Immature natural killer cell (primary cell): ENCODE measurements at places on chromosomes 16 and 17.
A peak's percentile ranks its signal among the peaks of the same experiment; 100 is the strongest.

DNA sequence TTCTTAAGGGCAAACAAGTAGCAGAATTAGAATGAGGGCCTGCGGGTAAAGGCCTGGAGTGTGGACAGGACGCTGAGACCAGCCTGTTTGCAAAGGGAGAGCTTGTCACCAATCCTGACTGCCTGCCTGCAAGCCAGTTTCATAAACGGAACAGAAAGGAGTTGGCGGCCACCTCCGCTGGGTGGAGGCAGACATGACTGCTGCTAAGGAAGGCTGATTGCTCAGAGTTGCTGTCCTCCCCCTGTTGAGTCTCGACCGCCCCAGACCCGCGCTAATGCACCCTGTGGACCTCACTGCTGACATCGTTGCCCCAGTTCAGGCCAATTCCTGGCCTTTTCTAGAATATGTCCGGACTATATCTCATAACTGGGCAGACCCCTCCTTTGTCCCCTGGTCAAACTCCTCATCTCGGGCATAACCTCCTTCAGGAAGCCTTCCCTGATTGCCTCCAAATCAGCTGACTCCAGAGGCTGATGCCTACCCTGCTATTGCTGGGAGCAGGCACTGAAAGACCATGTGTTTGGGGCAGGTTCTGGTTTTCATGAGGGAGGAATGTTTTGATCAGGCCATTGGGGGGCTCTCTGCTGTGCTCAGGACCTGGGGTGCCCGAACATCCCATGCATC lies 153.0 kb upstream of the CIBAR2 start:
- no peak overlapping the region for H3K4me3 ChIP-seq
- DNase-seq, result no peak
- H3K27ac ChIP-seq, result no peak overlapping the region

- peaks cover 15% of the 10 kb centered on the region for H3K27me3 ChIP-seq
- H3K36me3 ChIP-seq, result peaks cover 11% of the 10 kb centered on the region
- no peak overlapping the region for H3K27ac ChIP-seq
- no peak overlapping the region for H3K4me3 ChIP-seq
- H3K4me1 ChIP-seq, result peaks cover 39% of the 10 kb centered on the region
- DNase-seq, result no peak
Observed at GRCh38 chr16:11737713-11738112, 4.9 kb downstream of the TXNDC11 start.

- no peaks in the 10 kb centered on the region for H3K36me3 ChIP-seq
- no peak overlapping the region for H3K27ac ChIP-seq
- peaks cover 2% of the 10 kb centered on the region for H3K27me3 ChIP-seq
- DNase-seq, result no peak
- H3K4me3 ChIP-seq, result no peak overlapping the region
- no peaks in the 10 kb centered on the region for H3K4me1 ChIP-seq
Observed at GRCh38 chr17:30229012-30229411, 6.5 kb downstream of the SLC6A4 start.

GRCh38 chr17:57585341-57586195 lies 159.5 kb downstream of the CCDC182 start:
- H3K4me3 ChIP-seq, result no peak overlapping the region
- no peaks in the 10 kb centered on the region for H3K36me3 ChIP-seq
- DNase-seq, result no peak
- H3K27me3 ChIP-seq, result peaks cover 6% of the 10 kb centered on the region
- no peaks in the 10 kb centered on the region for H3K4me1 ChIP-seq

- no peaks in the 10 kb centered on the region for H3K36me3 ChIP-seq
- peaks cover 34% of the 10 kb centered on the region for H3K4me1 ChIP-seq
- peaks cover 58% of the 10 kb centered on the region for H3K27me3 ChIP-seq
- peak overlapping the region; percentile 42 for H3K4me3 ChIP-seq
- no peak for DNase-seq
Observed at GRCh38 chr17:38746849-38747462, 1.2 kb downstream of the PCGF2 start.

- H3K4me3 ChIP-seq, result no peak overlapping the region
- no peak for DNase-seq
- H3K27ac ChIP-seq, result peak overlapping the region; percentile 60
- peaks cover 20% of the 10 kb centered on the region for H3K36me3 ChIP-seq
- no peaks in the 10 kb centered on the region for H3K27me3 ChIP-seq
Observed at GRCh38 chr16:50801036-50801435, 59.1 kb downstream of the CYLD start.

DNA sequence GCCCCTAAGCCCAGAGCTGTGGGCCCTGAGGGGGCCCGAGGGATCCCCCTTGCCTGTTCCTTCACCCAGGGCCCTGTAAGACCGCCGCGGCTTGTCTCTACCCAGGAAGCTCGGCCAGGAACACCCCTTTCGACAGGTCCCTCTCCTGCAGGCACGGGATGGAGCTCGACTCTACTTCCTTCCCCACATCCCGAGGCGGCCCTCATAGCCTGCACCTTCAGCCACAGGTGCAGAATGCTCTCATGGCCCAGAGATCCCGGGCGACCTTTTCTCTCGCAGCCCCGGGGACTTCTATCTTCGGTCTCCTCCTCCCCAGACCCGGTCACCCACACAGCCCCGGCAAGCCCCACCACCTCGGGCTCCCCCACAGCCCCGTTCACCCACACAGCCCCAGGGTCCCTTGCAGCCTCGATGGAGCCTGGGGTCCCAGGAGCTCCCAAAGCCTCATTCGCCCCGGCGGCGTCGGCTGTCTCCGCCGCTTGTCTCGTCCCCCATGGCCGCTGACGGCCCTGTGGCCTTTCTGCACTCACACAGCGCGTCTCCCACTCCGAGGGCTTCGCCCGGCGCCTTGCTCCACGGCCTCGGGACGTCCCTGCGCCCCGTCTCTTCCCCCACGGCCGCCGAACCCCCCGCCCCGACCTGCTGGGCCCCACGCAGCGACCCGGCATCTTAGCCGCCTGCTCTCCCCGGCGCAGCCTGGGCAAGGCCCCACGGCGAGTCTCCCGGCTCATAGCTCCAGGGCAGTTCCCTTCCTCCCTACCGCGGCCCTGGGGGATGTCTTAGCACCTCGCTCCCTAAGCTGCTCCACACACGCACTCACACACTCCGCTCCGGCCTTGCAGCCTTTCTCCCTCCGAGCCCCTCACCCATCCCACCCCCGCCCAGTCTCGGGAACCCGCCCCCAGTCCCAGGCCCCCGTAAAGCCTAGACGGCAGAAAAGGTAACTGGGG lies 650 bp downstream of the KIAA0753 start:
- peak overlapping the region; percentile 43 for H3K27ac ChIP-seq
- DNase-seq, result no peak
- H3K36me3 ChIP-seq, result no peaks in the 10 kb centered on the region
- H3K4me1 ChIP-seq, result peaks cover 32% of the 10 kb centered on the region
- H3K4me3 ChIP-seq, result peak overlapping the region; percentile 97
- peaks cover 14% of the 10 kb centered on the region for H3K27me3 ChIP-seq

- H3K27ac ChIP-seq, result no peak overlapping the region
- no peak overlapping the region for H3K4me3 ChIP-seq
- peaks cover 15% of the 10 kb centered on the region for H3K36me3 ChIP-seq
- no peak for DNase-seq
- peaks cover 5% of the 10 kb centered on the region for H3K27me3 ChIP-seq
Observed at GRCh38 chr16:3755249-3755648, 37.9 kb upstream of the TRAP1 start.

GRCh38 chr17:59093145-59093701 lies 13.5 kb downstream of the TRIM37 start:
- no peak for DNase-seq
- peaks cover under 1% of the 10 kb centered on the region for H3K36me3 ChIP-seq
- no peak overlapping the region for H3K4me3 ChIP-seq
- H3K27me3 ChIP-seq, result no peaks in the 10 kb centered on the region
- no peaks in the 10 kb centered on the region for H3K4me1 ChIP-seq

DNA sequence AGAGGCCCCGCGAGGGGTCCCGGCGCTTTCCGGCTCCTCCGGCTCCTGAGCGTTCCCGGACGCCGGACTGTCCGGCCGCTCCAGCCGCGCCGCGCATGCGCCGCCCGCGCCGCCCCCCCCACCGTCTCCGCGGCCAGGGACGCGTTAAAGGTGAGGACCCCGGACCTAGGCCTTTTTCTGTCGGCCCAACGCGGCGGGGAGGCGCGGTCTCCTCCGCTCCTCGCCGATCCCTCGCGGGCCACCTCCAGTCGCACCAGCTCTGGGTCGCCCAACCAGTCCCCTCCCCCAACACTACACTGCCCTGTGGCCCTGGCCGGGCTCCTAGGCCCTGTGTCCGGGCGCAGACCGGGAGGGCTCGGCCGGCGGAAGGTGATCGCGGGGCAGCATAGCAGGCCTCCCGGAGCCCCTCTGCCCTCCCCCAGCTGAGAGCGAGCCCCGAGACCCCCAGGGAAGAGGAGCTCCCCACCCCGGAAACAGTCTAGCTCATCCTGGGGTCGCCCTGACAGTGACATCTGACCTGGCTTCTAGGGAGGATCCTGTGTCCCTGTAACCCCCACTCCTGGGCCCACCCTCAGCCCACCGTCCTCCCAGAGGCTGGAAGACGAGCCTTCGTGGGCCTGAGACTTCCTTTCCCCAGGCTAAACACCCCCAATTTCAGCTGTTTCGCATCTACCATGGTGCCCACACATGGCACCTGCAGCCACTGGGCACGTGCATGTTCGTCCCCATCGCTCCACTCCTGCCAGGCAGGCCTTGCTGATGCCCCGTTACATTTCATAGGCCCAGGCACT lies 14.7 kb upstream of the BCAR1 start:
- H3K36me3 ChIP-seq, result no peaks in the 10 kb centered on the region
- no peaks in the 10 kb centered on the region for H3K4me1 ChIP-seq
- H3K27ac ChIP-seq, result no peak overlapping the region

DNA sequence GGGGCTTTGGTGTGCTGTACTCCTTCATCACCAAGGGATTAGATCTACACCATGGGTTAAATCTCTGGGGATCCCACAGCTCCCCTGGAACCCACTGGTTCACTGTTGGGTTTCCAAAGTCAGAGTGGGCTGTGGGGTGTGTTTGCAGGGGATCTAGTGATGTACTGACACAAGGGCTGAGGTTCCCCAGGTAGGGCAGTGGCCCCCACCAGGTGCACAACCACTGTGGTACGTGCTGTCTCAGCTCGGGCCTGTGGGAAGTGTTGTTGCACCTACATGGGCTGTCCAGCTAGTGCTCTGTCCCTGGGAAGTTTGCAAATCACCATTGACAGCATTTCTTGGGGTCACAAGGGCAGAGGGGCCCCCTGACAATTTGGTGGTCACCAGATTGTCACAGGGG lies 134.4 kb upstream of the CDH8 start:
- H3K4me3 ChIP-seq, result no peak overlapping the region
- DNase-seq, result no peak
- peaks cover 2% of the 10 kb centered on the region for H3K27me3 ChIP-seq
- H3K36me3 ChIP-seq, result no peaks in the 10 kb centered on the region
- H3K27ac ChIP-seq, result no peak overlapping the region
- no peaks in the 10 kb centered on the region for H3K4me1 ChIP-seq

- peak overlapping the region; percentile 97 for H3K27ac ChIP-seq
- H3K4me3 ChIP-seq, result peak overlapping the region; percentile 91
- peaks cover 12% of the 10 kb centered on the region for H3K36me3 ChIP-seq
- no peak for DNase-seq
Observed at GRCh38 chr17:8938933-8939332, 26.6 kb downstream of the PIK3R5 start.

DNA sequence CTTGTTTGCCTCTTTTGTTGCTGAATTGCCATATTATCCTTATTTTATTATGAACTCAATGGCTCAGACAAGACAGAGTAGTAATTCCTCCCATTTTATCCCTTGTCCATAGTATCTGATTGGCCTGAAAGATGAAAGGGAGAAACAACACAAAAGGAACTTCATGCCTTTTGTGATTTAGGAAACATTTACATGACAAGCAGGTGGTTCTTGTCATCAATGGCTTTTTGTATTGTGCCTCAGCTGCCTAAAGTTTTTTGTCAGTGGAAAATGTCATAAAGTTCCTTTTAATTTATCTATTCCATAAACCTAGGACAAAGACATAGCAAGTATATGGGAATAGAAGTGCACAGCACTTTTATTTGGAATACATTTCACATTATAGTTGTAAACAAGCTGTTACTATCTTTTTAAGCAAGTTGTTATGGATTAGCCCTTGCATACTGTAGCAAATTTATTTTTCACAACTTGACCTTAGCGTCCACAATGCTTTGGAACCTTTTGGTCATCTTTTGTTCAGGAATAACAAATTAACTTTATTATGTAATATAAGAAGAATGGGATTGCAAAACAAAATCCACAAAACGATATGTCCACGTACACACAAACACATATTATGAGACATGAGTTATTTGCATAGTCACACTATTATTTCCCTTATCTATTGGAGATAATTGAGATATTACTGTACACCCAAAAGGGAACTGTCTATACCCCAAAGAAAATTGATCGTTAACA lies 12.4 kb upstream of the MPHOSPH6 start:
- H3K36me3 ChIP-seq, result no peaks in the 10 kb centered on the region
- H3K27me3 ChIP-seq, result no peaks in the 10 kb centered on the region
- peaks cover under 1% of the 10 kb centered on the region for H3K4me1 ChIP-seq
- no peak for DNase-seq
- no peak overlapping the region for H3K4me3 ChIP-seq

- peaks cover 34% of the 10 kb centered on the region for H3K4me1 ChIP-seq
- peaks cover 4% of the 10 kb centered on the region for H3K27me3 ChIP-seq
- H3K27ac ChIP-seq, result no peak overlapping the region
- H3K36me3 ChIP-seq, result no peaks in the 10 kb centered on the region
- H3K4me3 ChIP-seq, result peak overlapping the region; percentile 49
Observed at GRCh38 chr17:83071966-83072562, 7.3 kb upstream of the METRNL start.

- no peak for DNase-seq
- peaks cover 5% of the 10 kb centered on the region for H3K4me1 ChIP-seq
- no peak overlapping the region for H3K27ac ChIP-seq
- H3K4me3 ChIP-seq, result no peak overlapping the region
- H3K27me3 ChIP-seq, result peaks cover 16% of the 10 kb centered on the region
- no peaks in the 10 kb centered on the region for H3K36me3 ChIP-seq
Observed at GRCh38 chr17:73647772-73648542, 3.7 kb upstream of the SDK2 start.

- H3K4me1 ChIP-seq, result peaks cover 4% of the 10 kb centered on the region
- no peak for DNase-seq
- no peak overlapping the region for H3K27ac ChIP-seq
- H3K27me3 ChIP-seq, result peaks cover 1% of the 10 kb centered on the region
- H3K4me3 ChIP-seq, result no peak overlapping the region
Observed at GRCh38 chr16:75615619-75616018, 7.5 kb downstream of the ADAT1 start.

DNA sequence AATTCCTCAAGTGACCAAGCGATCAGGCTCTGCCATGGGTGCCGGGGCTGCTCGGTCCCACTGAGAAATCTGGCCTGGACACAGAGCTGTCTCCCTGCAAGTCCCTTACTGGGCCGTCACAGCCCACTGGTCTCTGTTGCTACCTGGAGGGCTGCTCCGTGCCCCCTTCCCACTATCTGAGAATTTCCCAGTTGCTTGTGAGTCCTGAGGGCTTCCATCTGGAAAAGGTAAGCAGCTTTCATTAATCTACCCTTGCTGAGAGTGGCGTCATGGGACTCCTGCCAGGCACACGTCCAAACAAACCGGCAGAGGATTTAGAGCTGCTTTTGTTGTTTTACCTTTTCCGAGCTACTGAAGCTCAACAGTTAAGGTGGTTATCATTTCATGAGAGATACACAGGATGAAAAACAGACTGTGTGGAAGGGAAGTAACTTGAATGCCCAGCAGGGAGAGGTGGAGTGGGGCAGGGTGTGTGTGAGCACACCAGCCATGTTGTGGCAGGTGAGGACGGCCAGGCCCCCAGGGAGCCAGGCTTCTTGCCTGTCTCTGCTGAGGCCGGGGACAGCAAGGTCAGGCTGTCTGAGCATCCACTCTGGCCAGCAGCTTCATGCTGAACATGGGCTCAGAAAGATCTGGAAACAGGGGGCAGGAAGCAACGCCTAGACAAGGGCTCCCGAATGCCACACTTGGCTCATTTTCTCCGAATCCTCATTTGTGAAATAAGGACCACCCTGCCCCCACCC lies 50.6 kb downstream of the GTF3C1 start:
- no peak for DNase-seq
- H3K27me3 ChIP-seq, result peaks cover 3% of the 10 kb centered on the region
- H3K36me3 ChIP-seq, result peaks cover 44% of the 10 kb centered on the region
- H3K27ac ChIP-seq, result peak overlapping the region; percentile 18
- H3K4me1 ChIP-seq, result peaks cover 1% of the 10 kb centered on the region
- no peak overlapping the region for H3K4me3 ChIP-seq
